Mucosa of gallbladder (tissue), 1 donor: ENCODE measurements at places on chromosomes 3 and 15.

- DNase-seq, result no peak
Observed at GRCh38 chr3:33773637-33774036, 24.8 kb upstream of the PDCD6IP start.

DNA sequence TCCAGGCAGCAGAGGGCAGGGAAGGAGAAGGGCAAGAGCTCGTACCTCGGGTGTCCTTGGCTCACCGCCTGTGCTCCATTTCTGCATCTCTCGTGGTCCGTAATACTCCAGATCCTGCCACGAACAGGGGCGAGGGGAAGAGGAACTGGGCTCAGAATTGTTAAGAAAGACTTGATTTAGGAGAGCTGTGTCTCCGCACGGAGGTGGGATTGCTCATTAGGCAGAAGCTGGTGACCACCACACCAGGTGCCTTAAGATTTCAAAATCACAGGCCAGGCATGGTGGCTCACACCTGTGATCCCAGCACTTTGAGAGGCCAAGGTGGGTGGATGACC lies 37.2 kb upstream of the BDH1 start:
- no peak for DNase-seq

- DNase-seq, result no peak
Observed at GRCh38 chr3:25723802-25724201, 59.1 kb upstream of the TOP2B start.

- no peak for DNase-seq
Observed at GRCh38 chr3:182470187-182470586, 323.1 kb upstream of the ATP11B start.

- DNase-seq, result no peak
Observed at GRCh38 chr15:101852356-101852755, 40.4 kb downstream of the OR4F15 start.

- DNase-seq, result no peak
Observed at GRCh38 chr15:81239190-81239589, 42.5 kb downstream of the IL16 start.

GRCh38 chr15:96072821-96073220 lies 257.7 kb upstream of the NR2F2 start:
- no peak for DNase-seq

DNA sequence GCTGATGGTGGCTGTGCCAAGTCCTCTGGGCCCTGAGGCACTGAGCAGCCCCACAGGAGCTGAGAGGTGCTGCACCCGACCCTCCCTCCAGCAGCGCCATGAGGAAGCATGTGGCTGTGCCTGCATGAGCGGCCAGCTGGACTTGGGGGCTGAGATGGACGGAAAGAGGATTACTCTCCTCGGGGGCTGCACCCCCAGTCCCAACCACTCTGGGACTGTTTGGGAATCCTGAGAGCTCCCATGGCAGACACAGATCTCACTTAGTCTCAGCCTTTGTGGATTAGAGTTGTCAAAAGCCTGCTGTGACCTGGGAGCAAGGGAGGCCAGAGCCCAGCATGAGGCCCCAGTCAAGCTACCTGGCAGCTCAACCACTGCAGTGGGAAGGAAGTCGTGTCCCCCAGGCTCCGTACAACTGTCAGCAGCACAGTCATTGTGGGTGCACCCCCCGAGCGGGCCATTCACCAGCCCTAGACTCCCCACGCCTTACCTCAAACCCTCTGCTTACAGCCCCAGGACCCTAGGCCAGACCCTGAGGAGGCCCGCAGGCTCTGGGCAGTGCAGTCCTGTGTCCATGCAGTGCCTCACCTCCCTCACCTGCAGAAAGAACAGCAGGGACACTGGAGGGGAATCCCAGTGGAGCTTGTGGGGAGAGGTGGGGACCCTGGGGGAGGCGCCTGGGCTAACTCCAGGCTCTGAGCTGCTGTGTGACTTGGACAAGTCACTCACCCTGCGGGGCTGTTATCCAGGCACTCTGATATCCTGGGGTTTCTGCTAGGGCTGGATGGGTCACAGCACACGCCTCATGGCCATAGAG lies 17.1 kb downstream of the PRR23E start:
- DNase-seq, result no peak

GRCh38 chr15:86608461-86609205 lies 529.0 kb downstream of the AGBL1 start:
- DNase-seq, result no peak

GRCh38 chr15:58748040-58748851 lies 1.3 kb downstream of the ADAM10 start:
- no peak for DNase-seq

DNA sequence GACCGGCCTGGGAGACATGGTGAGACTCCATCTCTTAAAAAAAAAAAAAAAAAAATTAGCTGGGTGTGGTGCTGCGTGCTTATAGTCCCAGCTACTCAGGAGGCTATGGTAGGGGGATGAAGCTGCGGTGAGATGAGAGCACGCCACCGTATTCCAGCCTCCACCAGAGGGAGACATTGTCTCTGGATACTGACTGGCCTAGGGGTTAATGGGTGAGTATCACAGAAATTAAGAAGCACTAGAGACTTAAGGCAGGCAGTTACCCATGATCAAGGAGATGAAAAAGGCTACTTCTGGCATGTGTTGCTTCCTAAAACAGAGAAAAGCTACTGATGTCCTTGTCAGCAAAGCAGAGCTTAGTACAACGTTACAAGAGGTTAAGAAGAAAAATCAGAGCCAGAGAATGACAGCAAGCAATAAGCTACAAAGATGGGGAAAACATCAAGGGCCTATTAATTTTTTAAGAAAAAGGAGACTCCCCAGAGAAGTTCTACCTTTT lies 8.6 kb downstream of the TFRC start:
- peak; percentile 69 for DNase-seq

DNA sequence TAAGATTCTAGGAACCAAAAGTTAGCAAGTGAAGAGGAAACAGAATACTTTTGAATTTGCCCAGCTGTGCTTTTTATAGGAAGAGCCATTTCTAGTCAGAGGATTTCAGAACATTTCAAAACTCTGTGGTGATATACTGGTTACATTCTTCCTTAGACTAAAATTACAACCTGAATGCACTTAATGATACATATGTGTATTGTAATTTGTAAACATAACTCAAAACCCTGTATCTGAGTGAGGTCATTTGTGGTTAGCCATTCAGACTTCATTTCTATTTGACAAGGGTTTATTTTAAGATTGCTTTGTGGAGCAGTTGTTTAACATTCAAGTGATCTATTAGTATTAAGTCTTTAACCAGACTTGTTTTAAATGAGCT lies 59.4 kb upstream of the TRIM71 start:
- no peak for DNase-seq

DNA sequence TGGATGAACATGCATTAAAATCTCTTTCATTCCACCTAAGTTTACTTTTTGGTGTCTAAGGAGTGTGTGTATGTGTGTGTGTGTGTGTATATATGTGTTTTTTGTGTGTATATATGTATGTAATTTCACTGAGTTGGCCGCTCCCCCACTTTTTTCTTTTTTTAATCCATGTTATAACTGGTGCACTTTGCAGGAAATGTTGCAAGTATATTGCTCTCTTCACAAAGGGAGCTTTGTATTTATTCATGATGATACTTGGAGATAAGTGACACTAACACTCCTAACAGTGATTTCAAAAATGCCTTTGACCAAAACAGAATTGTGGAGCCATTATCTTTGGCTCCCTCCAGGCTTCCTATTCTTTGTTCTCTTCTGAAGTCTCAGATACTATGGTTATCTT lies 95.8 kb downstream of the FNDC3B start:
- no peak for DNase-seq

DNA sequence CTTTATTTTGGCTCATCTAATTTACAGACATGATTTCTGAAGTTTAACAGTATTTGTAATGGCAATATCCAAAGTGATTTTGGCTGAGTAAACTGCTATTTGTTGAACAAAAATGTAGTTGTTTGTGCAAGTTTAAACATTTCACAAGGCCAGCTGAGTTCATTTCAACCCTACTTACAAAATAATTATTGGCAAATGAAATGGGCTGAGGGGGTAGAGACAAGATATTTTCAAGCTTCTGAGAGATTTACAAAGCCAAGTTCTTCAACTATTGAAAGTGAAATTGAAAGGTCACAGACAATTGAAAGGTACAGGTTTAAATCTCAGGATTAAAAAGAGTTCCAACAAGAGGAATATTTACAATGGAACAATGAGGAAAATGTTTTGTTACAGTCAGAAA lies 77.1 kb downstream of the DUT start:
- no peak for DNase-seq

DNA sequence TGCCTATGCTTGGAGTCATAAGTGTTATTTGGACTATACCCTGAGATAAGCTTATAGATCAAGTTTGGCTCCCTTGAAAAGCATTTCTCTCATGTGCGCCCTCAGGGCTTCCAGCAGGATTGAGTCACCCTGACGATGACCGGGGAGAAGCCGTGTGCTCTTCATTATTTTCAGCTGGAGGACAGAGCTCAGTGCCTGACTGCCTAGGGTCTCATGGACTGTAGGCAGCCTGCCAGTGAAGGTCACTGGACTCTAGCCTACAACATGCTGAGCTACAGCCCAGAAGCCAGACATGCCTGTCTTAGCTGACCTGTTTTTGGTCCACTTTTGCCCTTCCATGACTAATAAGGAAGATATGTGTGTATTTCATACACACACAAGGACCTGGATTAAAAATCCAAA lies 31.6 kb upstream of the NUDT16 start:
- no peak for DNase-seq

GRCh38 chr3:185900228-185900627 lies 37.6 kb downstream of the TRA2B start:
- DNase-seq, result peak; percentile 44

- DNase-seq, result no peak
Observed at GRCh38 chr3:85185495-85185894, 226.7 kb downstream of the CADM2 start.

DNA sequence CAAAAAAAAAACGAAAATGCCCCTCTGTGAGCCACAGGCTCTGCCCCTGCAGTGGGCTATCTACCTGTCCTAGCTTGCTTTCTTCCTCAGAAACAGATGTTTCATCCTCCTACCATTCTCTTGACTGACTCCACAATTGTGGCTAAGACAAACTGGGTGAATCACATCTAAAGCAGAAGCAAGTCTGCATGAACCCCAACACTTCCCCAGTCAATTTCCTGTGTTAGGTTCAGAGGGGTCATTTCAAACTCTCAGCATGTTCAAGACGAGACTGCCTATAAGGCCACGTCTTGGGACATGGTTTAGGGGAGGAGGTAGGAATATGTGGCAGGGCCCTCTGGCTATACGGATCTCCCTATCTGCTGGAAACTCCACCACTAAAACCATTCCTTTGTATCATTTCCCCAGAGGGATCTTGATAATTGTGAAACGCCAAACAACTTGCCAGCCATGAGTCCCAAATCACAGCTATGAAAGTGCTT lies 28.6 kb upstream of the ANKDD1A start:
- DNase-seq, result no peak

DNA sequence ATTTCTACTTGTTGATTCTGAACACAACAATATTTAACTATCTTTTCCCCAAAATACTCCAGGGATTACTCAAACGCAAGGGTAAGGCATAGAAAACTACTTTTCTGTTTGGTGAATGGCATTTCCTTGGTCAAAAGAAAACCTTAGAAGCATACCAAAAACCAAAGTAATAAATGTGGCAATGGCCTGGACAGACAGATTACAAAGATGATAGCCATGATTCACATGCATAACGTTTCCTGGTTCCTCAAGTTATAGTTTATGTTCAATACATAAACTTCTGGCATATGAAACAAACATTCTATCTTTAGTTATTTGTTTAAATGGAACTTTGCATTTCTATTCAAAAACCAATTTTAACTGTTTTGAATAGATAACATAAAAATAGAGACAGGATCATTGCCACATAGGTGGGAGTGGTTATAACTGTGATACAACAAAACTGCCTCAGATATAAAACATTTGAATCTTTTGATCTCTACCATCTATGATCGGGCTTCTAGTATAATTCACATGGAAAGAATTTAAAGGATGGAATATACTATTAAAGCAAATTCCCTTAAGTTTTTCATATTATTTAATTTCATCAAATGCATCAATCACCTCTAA lies 32.1 kb downstream of the FOXP1 start:
- no peak for DNase-seq

DNA sequence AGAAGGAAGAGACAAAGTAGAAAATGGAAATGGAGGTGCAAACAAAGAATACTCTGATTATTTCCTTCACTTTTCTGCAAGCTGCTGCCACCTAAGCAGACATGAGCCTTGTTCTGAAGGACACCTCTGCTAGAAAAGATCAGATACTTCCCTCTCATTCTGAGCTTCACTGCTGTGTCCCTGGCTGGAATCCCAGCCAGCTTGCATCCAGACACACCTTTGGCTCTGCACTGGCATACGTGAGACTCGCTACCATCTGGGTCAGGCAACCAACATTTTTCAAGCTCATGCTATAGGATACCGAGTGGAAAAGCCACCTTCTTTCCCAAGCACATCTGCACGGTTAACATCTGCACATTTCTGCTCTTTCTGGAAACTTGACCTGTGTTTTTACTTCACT lies 166.7 kb upstream of the SUCLG2 start:
- no peak for DNase-seq

- DNase-seq, result peak; percentile 84
Observed at GRCh38 chr3:53155760-53156159, 5.2 kb upstream of the PRKCD start.

- no peak for DNase-seq
Observed at GRCh38 chr3:24387493-24387892, 107.2 kb downstream of the THRB start.

- DNase-seq, result no peak
Observed at GRCh38 chr15:86540840-86541467, 461.3 kb downstream of the AGBL1 start.

- DNase-seq, result no peak
Observed at GRCh38 chr15:88705769-88706165, 67.0 kb downstream of the ISG20 start.

DNA sequence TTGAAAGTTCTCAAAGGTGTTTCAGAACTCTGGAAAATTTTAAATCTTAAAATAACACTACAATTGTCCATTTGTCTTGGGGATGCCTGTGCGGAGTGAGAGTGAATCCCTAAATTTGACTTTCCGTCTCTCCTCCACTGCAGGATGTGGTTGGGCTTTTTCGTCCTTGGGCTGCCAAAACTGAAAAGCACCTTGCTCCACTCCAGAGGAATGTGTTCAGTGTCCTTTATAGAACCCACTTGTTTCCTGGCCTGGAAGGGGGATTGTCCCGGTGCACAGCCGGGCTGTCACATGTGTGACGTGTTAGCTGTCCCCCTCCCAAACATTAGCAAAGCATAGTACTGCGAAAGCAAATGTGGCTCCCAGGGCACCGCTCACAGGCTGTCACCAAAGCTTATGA lies 69.6 kb upstream of the ATP10A start:
- DNase-seq, result no peak

- DNase-seq, result no peak
Observed at GRCh38 chr3:118128886-118129285, 905.8 kb downstream of the IGSF11 start.

GRCh38 chr15:88174571-88174970 lies 82.0 kb downstream of the NTRK3 start:
- no peak for DNase-seq

GRCh38 chr3:193396451-193397244 lies 18.1 kb upstream of the ATP13A5 start:
- no peak for DNase-seq

- DNase-seq, result no peak
Observed at GRCh38 chr3:41418961-41419691, 219.8 kb downstream of the CTNNB1 start.
